ENCODE measurements at places on chromosomes 4 and X.

- DNase-seq = no peak
Observed at GRCh38 chr4:74873545-74874301, 59.2 kb upstream of the PARM1 start.

DNA sequence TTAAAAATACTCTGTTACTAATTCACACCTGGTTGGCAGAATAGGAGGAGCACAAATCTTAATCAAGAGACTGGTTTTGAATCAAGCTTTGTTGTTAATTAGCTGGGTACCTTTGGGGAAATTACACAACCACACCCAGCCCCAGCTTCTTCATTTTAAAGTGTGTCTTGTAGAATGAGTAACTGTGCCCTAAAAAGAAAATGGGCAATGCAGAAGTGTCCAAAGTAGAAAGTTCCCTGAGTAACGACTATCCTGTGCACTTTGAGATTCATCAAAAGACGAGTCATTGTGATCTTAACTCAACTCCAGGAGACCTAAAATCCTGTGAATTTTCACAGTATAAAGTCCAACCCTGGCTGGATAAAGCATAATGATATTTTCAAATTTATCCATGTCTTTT is 792.3 kb upstream of the HS3ST1 start:
- no peak for DNase-seq

GRCh38 chrX:39528161-39528916 is 569.4 kb downstream of the BCOR start:
- DNase-seq = no peak

GRCh38 chr4:141705747-141706377 is 69.5 kb downstream of the IL15 start:
- no peak for DNase-seq

- no peak for DNase-seq
Observed at GRCh38 chr4:136931781-136932180, 600.5 kb downstream of the PCDH18 start.

DNA sequence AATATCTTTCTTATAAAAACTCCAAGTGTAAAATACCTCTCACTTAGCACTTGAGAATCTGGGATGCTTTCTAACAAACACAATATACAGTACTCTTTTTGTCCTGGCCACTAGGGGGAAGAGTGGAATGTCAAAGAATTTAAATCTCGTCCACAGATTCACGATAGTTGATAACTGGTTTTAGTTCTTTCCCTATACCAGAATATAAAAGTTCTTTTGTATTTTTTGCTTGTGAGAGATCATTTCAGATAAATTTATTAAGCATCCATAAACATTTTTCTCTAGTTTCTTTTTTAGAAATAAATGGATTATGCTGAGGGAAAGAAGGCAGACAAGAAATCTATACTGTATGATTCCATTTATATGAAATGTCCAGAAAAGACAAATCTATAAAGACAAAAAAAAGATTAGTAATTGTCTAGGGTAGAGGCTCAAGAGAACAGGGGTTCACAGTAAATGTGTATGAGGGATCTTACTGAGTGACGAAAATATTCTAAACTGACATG is 50.4 kb downstream of the MGARP start:
- DNase-seq = peak; percentile 66

DNA sequence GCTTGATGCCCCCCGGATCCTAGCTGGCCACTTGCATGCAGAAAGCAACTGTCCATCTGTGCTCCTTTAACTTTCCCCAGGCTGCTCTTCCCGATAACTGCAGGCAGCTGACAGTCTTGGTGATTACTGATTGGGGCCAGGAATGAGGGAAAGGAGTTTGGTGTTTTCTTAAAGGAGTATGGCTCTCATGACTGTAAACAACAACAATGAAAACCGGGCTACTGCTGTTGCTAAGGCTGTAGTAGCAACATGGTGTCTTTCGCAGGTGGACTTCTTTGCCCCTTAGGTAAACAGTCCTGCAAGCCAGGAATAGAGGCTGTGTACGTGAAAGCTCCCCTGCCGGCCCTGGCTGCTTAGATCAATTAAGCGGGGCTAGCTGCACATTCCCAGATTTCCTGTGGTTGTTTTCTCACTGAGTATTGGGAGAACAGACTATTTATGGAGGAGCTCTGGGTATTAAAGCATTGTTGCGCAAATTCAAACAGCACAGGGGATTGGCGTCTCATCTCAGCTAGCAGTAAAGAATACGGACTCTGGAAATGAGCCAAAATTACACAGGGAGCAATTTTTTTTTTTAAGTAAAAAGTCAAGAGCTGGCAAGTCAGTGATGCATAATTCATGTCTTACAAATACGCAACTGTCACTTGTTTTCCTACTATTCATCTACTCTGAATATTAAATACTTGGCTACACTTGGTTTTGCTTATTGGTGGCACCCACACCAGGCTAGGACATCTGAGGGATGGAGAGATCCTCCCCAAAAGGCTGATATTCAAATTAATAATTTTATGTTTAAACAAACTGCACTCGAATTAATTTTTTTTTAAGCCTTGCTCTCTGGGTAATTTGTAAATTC is 61.6 kb upstream of the NAP1L5 start:
- peak; percentile 66 for DNase-seq

DNA sequence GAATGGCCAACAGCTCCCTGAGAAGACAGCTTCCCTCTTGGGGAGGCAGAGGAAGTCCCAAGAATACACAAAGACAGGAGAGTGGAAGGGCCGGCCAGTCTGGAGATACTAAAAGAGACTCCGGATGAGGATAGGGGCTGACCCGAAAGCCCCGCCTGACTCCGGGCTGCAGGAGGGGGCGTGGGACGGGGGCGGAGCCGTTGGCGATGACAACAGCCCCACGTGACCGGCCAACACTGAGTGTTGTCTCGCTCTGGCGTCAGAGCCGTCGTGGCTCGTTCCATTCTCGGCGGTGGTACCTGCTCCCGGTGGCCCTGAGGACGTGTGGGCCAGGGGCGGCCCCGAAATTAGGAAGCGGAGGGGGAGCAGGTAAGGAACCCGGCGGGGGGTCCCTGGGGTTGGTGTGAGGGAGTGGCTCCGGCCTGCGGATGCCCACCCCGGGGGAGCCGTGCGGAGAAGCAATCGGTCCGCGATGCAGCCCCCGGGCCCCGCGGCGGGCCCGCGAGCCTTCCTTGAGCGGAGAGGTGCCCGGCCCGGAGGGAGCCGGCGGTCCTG is at the start of gene BEX4:
TSS of gene BEX4 (plus strand) at position 239 of the 555 bp plus-strand sequence. CDS start 1,046 bp downstream, outside the sequence.
- DNase-seq = peak; percentile 75

DNA sequence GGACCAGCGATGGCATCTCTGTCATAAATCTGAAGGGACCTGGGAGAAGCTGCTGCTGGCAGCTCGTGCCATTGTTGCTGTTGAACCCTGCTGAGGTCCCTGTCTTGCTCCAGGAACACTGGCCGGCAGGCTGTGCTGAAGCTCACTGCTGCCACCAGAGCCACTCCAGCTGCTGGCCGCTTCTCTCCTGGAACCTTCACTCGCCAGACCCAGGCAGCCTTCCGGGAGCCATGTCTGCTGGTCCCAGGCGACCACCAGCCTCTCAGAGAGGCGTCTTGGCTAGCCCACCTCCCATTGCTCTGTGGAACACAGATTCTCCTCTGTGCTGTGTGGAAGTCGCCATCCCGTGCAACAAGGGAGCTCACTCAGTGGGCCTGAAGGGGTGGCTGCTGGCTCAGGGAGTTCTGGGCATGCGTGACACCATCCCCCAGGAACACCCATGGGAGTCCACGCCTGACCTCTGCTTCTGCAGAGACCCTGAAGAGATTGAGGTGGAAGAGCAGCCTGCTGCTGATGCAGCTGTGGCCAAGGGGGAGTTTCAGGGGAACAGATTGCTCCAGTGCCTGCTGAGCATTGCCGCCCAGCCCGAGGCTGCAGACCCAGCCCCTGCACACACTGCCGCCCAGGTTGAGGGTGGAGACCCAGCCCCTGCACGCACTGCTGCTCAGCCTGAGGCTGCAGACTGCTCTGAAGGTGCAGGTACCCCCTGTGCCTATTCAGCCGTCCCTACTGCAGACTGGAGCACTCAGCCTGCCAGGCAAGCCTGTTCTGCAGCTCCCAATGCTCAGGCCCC is 33.1 kb upstream of the CYP4V2 start:
- DNase-seq = no peak

- DNase-seq = no peak
Observed at GRCh38 chrX:3154386-3154975, 113.2 kb downstream of the ARSF start.

GRCh38 chrX:15441464-15441863 is 51.7 kb downstream of the PIR start:
- no peak for DNase-seq

GRCh38 chrX:2928583-2929434 is at the start of gene ARSD:
Gene ARSD, minus strand, starts transcription at chrX:2929339. Its CDS starts 64 bp downstream, at chrX:2929275.
- peak; percentile 89 for DNase-seq

DNA sequence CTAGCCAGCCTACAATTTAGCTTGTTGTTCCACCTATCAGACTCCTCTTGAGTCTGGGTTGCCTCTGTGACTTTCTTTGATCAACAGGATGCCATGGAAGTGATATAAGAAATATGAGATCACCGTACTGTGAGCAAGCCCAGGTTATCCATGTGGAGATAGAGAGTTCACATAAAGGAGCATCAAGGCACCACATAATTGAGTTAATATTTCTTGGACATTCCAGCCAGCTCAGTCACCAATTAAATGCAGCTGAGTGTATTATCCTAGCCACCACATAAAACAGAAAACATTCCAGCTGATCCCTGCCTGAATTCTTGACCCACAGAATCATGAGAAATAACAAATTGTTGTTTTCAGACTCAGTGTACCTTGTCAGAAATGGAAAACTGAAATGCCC is 253.6 kb downstream of the PPP1R2C start:
- peak; percentile 76 for DNase-seq

DNA sequence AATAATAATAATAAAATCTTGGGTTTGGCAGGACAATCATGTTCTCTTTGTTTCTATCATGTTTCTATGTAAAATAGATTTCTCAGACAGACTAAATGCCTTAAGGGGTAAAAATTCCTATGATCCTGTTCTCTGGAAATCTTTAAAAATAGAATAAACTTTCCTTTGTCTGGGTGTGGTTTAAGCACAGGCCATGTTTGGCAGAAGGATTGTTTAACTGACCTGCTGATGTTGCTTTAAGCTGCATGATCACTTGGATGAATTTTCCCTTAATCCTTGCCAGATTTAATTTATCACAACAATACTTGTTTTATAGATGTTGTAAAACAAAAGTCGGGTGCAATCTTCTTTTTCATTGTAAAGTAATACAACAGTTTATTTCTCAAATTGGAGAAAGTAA is 341.7 kb upstream of the FAT1 start:
- DNase-seq = peak; percentile 16

GRCh38 chr4:76210452-76210851 is 3.2 kb downstream of the SCARB2 start:
- DNase-seq = no peak

- no peak for DNase-seq
Observed at GRCh38 chr4:38386654-38387188, 277.3 kb upstream of the KLF3 start.

- peak; percentile 73 for DNase-seq
Observed at GRCh38 chrX:116873671-116874070, 410.9 kb upstream of the CT83 start.

- no peak for DNase-seq
Observed at GRCh38 chrX:134806707-134807038, 148.4 kb upstream of the PLAC1 start.

- DNase-seq = no peak
Observed at GRCh38 chr4:153844144-153844543, 55.3 kb upstream of the SFRP2 start.

DNA sequence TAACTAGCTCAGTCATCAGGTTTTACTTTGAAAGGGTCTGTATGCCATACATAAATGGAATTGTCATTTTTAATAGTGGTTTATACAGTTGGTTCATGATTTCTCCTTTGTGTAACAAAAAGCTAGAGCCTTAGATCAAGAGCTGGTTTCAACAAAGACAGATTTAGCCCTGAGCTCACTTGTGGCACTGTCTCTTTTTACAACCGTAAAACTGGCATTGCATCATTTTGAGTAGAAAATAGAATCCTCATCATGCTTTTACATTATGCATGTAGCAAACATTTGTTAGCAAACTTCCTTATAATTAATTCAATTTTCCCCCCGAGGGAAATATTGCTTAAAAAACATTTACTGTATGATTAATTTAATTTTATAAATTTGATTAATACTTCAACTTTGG is 1871.5 kb downstream of the ARAP2 start:
- DNase-seq = no peak

DNA sequence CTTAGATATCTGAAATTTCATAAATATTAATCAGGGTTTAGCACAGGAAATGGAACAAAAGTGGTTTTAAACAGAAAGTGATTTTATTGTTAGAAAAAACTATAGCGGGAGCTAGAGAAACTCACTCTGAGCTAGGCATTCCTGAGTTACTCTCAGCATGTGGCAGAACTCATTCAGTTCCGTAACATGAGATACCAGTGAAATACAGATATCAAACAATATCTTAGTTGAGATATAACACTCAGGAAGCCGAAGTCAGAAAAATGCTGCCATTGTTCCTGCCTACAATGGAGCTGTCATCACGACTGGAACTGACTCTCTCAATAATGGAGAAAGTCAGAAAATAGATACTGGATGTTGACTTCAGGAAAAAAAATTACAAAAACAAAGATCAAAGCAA is 1428.7 kb downstream of the PCDH18 start:
- no peak for DNase-seq

DNA sequence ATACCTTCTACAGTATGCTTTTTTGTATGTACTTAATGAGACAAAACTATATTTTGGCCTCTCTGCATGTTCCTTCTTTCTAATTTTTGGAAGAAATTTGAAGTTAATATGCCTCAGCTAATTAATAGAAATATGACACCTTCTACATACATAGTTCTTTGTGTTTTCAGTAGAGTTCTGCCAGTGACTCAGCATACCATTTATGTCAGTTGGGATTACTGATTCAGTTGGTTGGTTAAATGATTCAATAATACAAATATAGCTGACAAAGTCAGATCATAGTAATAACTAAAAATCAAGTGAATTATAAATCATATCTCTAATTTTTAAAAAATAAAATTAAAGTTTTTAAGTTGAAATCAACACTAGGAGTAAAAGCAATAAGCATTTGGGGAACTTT is 16.8 kb downstream of the BTC start:
- peak; percentile 18 for DNase-seq

- DNase-seq = peak; percentile 90
Observed at GRCh38 chr4:159227984-159228383, 125.1 kb downstream of the RAPGEF2 start.

DNA sequence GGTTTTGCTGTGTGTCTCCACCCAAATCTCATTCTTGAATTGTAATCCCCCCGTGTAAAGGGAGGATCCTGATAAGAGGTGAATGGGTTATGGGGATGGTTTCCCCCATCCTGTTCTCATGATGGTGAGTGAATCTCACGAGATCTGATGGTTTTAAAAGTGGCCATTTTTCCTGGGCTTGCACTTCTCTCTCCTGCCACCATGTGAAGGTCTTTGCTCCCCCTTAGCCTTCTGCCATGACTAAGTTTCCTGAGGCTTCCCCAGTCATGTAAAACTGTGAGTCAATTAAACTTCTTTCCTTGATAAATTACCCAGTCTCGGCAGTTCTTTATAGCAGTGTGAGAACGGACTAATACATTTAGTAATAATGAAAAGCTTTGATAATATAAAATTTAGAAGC is 46.9 kb downstream of the ANTXR2 start:
- no peak for DNase-seq

DNA sequence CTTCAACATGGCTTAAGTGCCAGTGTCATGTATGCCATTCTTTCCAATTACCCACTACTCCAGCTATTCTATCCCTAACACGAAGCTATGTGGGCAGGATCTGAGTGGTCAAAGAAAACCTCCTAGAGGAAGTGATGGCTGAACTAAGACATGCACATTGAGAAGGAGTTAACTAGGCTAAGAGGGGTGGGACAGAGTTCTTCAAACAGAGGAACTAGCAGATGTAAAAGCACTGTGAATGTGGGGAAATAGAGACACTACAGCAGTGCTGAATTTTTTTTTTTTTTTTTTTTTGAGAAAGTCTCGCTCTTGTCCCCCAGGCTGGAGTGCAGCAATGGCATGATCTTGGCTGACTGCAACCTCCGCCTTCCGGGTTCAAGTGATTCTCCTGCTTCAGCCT is 6.2 kb downstream of the JCHAIN start:
- DNase-seq = no peak

Measured in fibroblast of skin of back (primary cell).